ENCODE measurements at places on chromosomes 3 and 15. TPM values are rescaled to one million over a fixed set of nuclear protein-coding genes. Genes with fewer than 3 reads are reported as not detected.

DNA sequence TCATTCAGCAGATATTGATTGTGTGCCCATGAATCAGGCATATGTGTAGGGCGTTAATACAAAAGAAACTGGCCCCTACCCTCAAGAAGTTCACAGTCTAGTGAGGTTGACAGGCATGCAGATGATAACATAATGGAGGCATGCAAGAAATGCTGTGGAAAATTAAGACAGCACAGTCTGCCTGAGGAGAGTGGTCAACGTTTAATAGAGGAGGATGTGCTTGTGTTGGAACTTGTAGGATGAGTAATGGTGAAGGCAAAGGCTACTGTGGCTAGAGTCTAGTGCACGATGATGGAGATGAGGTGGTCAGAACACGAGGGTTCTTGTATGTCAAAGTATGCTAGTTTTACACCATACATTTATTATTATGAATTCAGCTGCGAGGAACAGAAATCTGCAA is 295.7 kb downstream of the SOX2 start:
- no peaks in the 10 kb centered on the region for H3K27me3 ChIP-seq
- no peak overlapping the region for H3K27ac ChIP-seq
- no peaks in the 10 kb centered on the region for H3K36me3 ChIP-seq
- H3K4me1 ChIP-seq: no peaks in the 10 kb centered on the region
- no peak for DNase-seq

DNA sequence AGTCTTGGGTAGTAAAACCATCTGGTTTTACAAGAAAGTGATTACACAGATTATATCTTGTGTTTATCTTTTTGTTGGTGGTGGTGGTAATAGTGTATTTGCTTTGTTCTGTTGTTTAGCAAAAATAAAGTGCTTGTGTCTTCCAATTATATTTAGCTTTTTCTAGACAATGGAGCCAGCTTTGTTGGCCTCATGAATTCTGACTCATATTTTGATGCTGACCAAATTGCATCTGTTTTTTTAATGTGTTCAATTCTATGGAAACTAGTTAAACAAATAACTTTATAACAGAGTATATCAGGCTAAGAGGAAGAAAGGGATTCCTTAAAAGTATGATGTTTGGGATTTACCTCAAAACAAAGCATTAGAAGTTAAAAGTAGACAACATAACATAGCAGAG is 69.3 kb upstream of the BFSP2 start:
- no peak for DNase-seq
- no peaks in the 10 kb centered on the region for H3K27me3 ChIP-seq
- no peak overlapping the region for H3K4me3 ChIP-seq
- H3K36me3 ChIP-seq: no peaks in the 10 kb centered on the region
- H3K27ac ChIP-seq: no peak overlapping the region
- no peaks in the 10 kb centered on the region for H3K4me1 ChIP-seq

The SLC6A20 gene
- 0.58 TPM for total RNA-seq

The TRIM42 gene
- not detected for total RNA-seq

The CIDEC gene
- 2.3 TPM for total RNA-seq

The KCNH8 gene
- 2.8 TPM for total RNA-seq

DNA sequence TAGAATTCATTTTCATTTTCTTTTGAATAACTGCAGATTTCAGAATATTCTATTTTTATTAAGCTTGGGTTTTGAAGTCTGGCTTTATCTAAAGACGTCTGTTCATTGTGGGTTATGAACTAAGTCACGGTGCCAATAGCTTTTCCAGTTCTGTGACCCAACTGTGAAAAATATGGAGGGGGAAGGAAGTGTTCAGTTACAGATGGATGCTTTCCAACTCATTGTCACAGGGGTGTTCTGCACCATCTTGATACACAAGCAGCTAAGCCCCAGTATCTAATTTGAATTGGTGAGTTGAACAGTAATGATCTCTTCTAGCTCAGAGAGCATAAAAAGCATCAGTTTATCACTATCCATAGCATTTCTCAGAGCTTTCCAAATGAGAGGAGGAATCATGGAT is 710.6 kb downstream of the EDEM1 start:
- H3K4me3 ChIP-seq: no peak overlapping the region
- no peak for DNase-seq
- H3K27ac ChIP-seq: no peak overlapping the region
- H3K4me1 ChIP-seq: no peaks in the 10 kb centered on the region
- no peaks in the 10 kb centered on the region for H3K36me3 ChIP-seq

The CLEC3B gene
- total RNA-seq: not detected
